NCI-H1092 (cell line): ENCODE measurements at places on chromosomes 2 and 18.

DNA sequence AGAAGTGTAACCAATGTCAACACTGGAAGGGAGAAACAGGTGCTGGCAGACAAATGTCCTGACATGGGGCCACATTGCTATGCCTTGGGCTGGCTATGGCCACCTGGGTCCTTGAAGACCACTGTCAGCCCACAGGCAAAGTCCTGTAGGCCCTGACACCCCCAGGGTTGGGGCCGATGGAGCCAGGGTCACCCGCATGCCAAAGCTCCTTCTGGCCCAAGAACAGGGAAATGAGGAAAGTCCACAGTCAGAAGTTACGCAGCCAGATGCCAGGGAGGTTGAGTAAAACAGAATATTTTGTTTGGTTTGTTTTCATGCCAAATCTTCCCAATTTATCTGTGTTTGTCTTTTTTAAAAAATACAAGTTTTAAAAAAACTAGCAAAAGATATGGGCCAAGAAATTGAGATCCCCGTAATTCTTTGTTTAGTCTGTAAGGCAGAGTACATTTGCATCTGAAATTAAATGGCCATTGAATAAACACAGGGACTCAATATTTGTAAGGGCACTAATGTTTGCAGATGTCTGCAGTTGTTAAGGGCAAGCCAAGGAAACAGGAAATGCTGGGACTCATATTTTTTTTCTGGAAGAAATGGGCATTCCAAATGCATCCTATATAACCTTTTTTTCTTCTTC, 186.4 kb downstream of the FAM210A start:
- DNase-seq = no peak

DNA sequence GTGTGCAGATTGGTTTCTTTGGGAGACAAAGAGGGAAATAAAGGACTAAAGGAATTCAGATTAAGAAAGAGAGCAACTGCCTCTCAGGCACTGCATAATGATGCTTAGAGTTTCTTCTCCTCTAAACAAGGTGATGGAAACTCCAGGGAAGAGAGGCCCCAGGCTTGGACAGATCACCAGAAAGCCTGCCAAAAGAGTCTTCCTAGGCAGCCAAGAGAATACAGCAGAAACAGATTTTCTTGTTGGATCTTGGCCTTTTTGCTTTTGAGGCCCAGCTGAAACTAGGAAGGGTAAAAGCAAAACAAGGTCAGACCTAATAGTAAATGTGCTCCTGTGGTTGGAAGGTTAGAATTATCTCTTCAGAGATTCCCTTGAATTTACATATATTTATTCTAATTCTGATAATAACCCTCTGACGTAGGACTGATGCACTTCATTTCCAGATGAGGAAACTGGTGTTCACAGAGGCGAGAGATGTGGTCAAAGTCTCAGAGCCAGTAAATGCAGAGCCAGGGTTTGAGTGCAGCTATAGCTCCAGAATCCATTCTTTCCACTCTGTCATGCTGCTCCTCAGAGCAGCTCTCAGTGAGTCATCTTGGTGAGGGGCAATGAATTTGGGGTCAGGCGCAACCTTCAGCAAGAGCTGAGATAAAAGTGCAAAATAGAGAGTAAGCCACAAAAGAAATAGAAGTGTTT, 142.3 kb upstream of the FBXO11 start:
- DNase-seq = no peak

GRCh38 chr2:120844070-120844738, 108.5 kb downstream of the GLI2 start:
- no peak for DNase-seq

DNA sequence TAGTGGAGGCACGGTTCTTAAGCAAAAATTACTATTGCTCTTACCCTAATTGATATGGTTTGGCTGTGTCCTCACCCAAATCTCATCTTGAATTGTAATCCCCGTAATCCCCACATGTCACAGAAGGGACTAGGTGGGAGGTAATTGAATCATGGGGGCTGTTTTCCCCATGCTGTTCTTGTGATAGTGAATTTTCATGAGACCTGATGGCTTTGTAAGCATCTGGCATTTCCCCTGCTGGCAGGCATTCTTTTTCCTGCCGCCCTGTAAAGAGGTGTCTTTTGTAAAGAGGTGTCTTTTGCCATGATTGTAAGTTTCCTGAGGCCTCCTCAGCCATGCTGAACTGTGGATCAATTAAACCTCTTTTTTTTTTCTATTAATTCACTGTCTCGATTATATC, 1691.8 kb upstream of the SLC39A10 start:
- DNase-seq = no peak

- no peak for DNase-seq
These were observed 56.0 kb upstream of the RBM44 start for GRCh38 chr2:237742614-237743013.

DNA sequence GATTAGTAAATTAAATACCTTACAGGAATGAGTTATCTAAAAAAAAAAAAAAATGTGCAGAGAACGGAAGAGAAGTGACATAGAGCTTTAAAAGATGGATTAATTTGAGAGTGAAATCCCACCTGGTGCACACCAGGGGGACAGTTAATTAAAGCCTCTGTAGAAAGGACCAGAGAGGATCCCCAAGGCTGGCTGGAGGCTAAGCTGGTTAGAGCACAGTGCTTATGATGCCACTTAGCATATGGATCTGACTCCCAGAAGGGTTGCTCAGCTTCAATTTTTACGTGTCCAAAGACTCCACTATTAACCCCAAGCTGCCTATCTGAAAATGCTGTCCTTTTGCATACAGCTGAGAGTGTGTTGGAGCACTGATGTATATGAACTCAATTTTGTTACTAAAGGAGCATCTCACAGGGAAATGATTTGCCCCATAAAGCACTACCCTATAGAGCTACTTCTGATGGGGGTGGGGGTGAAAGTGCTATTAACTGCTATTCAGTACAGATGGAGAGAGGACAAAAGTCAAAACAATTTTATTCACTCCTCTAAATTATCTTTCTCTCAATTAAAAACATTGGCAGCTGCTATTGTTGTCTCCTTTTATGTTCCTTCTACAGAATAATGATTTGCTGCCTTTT, 15.2 kb upstream of the SLC8A1 start:
- DNase-seq = no peak

- DNase-seq = no peak
These were observed 31.7 kb downstream of the ZNF516 start for GRCh38 chr18:76463358-76463757.

DNA sequence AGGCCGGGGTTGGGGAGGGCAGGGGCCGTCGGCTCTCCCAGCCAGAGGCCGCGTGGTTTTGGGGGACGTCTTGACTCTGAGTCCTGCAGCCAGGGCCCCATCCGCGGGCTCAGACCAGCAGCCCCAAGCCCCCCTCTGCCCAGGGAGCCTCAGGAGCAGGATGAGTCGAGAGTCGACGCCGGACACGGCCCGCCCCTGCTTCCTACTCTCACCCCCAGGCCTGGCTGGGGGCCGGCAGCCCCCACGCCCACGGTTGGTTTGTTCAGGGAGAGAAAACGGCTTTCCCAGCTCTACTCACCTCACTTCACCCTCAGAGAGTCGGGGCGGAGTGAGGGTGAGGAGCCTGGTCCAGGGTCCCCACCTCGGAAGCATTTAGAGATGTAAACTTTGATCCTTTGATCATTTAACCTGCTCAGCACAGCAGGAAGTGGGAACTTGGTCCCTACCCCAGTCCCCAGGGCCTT, 6.9 kb downstream of the SNORC start:
- no peak for DNase-seq

GRCh38 chr18:76835380-76835779, 13.0 kb downstream of the ZNF236 start:
- DNase-seq = no peak

DNA sequence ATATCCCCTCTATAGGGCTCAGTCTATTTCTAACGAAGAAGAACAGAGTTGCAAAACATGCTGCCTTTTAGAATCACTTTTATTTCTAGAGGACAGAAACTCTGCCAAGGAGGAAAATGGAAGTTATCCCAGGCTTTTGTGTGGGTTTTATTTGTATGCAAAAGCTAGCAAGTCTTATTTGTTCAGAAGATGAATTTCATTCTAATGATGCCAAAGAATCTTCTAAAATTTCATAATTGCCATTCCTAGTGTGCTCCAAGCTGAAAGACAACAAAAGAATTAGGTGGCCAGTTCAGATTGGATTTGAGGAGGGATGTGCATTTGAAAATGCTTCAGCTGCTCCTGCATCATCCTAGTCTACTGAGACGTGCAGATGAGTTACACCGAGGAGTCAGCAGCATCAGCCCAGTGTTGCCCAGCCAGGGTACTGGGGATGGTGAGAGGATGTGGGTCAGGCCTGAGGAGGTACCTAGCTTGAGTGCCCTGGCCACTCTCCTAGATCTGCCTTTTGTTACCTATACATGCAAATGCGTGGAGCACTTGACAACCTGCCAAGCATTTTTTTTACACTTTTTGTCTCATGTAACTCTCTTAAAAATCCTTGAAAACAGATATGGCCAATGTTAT, 80.1 kb downstream of the KCNS3 start:
- DNase-seq = no peak

DNA sequence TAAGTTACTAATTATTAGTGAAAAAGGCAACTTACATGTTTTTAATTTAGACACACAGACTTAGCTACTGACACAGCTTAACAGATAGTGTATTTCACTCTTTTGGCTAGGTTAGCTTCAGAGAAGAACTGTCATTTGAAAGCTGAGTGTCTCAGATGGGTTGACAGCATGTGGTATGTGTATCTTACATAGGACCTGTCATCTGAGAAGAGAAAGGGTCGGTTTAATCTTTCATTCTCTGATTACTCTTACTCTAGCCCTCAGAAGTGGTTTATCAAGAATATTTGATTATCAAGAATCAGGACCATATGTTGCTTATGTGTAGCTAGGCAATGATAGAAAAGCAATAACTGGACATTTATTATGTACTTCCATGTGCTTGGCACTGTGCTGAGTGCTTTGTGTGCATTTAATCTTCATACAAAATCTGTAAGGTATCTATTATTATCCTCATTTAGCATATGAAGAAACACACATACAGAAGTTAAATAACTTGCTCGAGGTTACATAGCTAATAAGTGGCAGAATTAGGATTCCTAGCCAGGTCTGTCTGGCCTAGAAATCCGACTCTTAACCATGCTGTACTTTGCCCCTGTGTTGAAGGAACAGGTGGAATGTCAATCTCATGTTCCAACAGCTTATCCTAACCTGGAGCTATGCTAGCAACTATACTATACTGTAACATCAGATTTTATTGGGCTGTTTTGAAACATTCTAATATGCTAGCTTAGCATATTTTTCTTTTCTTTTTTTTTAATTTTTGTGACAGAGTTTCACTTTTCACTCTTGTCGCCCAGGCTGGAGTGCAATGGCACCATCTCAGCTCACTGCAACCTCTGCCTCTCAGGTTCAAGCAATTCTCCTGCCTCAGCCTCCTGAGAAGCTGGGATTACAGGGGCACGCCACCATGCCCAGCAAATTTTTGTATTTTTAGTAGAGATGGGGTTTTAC, 28.4 kb downstream of the CFLAR start:
- DNase-seq = no peak

- no peak for DNase-seq
These were observed 17.9 kb downstream of the DYSF start for GRCh38 chr2:71471276-71471675.

DNA sequence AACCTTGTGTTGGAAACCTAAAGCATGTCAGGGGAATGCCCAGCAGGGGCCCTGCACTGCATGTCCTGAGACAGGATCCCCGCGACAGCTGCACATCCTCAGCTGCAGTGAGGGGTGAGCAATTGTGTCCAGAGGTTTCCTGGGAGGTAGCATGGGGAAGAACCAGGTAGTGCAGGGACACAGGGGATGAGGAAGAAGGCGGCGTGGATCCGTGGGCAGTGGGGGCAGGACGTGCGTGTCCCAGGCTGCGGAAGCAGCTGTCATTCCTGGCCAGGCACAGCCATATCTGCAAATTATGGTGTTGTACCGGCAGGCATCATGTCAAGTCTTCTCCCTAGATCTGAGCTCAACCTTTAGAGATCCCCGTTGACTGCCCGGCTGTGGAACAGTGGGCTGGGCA, 238.2 kb upstream of the MYT1L start:
- DNase-seq = no peak

DNA sequence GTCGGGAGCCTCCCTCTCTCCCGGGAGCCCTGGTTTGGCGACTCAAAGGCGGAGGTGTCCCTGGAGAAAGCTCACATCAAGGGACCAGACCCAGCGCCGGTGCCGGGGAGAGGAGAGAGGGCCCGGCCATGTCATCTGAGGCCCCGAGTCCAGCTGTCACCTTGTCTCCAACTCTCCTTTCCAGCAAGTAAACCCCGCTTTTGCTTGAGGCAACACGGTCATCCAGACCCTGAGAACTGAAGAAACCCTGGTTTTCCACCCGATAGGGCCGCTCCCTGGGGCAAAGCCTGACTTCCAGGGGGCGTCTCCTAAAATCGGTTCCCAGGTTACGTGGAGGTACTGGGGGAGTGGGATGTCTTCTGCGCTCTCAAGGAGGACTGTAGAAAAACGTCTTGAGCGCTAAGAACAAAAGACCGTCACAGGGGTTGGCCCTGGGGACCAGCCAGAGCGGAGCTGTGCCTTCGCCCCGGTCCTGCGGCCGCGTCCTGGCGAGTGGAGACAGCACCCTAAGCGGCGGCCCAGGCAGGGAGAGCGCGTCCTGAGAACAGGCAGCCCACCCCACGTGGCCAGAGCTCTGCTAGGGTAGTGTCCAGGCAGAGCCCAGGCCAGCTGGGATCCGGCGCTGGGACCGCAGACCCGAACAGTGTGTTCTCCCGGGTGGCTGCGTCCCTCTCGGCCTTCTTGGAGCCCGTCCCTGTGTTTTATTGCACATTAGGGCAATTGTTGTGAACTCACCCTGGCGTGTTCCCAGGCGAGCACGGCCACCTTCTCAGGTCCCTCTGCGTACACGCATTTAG, 55.7 kb downstream of the TMEM18 start:
- no peak for DNase-seq

- DNase-seq = no peak
These were observed 71.6 kb downstream of the SDC1 start for GRCh38 chr2:20153131-20153851.

DNA sequence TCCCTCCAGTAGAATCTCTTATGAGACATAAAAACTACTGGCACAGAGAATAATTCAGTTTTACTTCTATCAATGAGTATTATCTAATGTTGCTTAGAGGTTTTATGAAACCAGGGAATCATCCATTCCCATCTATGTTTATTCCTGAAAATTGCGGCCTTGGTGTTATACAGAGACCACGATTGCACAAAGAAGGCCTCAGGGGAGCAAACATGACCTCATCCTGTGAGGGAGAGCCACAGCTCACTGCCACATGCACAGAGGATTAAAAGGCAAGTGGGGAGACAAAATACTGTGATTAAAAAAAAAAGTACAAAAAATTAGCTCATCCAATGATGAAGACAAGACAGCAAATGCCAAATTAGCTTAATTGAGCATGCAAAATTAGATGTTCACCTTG, 111.8 kb upstream of the SLC35G4 start:
- DNase-seq = no peak

GRCh38 chr2:1687254-1687653, 57.1 kb downstream of the PXDN start:
- DNase-seq = no peak

DNA sequence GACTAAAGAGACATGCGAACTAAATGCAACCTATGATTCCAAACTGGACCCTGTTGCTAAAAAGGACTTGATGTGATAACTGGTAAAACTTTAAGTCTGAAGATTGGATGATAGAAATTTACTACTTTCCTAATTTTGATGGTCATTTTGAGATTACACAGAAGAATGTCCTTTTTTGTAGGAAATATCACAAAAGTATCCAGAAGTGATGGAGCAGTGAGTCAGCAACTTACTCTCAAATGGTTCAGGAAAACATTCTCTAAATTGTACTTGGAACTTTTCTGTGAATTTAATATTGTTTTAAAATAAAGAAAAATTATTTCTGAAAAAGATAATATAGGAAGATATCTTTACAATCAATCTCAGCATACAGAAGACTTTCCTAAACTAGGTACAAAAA, 19.9 kb downstream of the MBOAT2 start:
- no peak for DNase-seq

- no peak for DNase-seq
These were observed 106.0 kb downstream of the KIAA1328 start for GRCh38 chr18:36934884-36935283.
